ENCODE measurements at places on chromosomes 13 and 19. TPM values are rescaled to one million over a fixed set of nuclear protein-coding genes. Genes with fewer than 3 reads are reported as not detected.

Gene GJB6
- 1.9 TPM for polyA plus RNA-seq

Gene KLK5
- 2.7 TPM for polyA plus RNA-seq

Gene CATSPERD
- not detected for polyA plus RNA-seq

Gene OR7D2
- polyA plus RNA-seq = not detected

- DNase-seq = no peak
These were observed 41.4 kb upstream of the TEX29 start for GRCh38 chr13:111278743-111279652.
